Hepatocyte (in vitro differentiated cells): ENCODE measurements at places on chromosomes 13 and 19.

GRCh38 chr19:58394821-58395219 lies 636 bp upstream of the RNF225 start:
- no peak for DNase-seq

- peak; percentile 72 for DNase-seq
Measured at GRCh38 chr19:14118165-14119051, 846 bp upstream of the PRKACA start.

DNA sequence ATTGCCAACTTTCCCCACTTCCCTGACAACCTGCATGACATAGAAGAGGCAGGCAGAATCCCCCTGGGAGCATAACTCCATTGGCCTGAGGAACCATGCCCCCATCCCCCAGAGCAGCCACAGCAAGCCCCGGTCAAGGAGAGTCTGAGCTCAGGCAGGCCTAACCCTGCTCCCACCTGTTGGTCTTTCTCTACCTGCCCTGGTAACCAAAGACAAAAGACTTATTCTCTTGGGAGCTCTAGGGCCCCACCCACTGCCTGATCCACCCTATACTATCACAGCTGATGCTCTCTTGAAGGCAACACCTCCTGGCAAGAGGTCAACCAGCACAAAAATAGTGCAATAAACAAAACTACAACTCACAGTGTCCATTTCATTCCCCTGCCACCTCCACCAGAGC lies 59.3 kb downstream of the TNFSF13B start:
- DNase-seq: no peak

DNA sequence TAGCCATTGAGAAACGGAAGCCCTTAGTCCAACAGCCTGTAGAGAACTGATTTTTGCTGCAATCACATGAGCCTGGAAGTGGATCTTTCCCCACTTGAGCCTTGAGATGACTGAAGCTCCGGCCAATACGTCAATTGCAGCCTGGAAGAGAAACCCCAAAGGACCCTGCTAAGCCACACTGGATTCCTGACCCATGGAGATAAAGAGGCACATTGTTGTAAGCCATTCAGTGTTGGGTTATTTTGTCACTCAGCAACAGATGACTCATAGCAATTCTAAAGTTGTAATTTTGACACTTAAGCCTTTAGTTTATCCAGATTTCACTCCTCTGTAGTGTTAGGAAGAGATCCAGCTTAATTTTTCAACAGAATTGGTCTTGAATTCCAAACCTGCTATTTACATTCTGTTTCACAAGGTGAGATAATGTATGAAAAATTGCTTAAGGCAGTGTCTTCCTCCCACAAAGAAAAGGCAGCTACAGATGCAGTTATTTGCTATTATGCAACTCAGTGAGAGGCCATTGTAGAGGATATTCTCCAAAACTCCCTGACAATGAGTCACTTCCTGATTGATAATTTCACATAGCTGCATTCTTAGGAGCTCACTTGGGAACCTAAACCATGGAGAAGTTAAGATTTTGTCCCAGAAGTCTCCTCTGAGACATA lies 59.4 kb upstream of the TSHZ3 start:
- DNase-seq: peak; percentile 38

DNA sequence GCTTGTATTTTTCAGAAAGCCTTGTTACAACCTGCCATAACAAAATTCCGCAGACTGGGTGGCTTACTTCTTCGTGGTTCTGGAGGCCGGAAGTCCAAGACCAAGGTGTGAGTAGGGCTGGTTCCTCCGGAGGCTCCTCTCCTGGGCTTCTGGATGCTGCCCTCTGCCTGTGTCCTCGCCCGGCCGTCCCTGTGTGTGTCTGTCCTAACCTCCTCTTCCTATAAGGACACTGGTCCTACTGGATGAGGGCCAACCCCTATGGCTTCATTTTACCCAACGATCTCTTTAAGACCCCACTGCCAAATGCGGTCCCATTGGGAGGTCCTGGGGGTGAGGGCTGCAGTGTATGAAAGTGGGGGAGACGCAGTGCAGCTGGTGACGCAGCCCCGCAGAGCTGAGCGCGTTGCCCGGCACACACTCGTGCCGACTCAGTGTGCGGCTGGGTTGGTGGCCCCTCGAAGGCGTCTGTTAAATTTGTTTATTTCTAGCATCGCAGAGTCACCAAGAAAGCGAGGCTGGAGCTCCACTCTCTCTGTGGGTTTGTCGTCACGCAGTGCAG lies 116.7 kb downstream of the SOX1 start:
- no peak for DNase-seq

DNA sequence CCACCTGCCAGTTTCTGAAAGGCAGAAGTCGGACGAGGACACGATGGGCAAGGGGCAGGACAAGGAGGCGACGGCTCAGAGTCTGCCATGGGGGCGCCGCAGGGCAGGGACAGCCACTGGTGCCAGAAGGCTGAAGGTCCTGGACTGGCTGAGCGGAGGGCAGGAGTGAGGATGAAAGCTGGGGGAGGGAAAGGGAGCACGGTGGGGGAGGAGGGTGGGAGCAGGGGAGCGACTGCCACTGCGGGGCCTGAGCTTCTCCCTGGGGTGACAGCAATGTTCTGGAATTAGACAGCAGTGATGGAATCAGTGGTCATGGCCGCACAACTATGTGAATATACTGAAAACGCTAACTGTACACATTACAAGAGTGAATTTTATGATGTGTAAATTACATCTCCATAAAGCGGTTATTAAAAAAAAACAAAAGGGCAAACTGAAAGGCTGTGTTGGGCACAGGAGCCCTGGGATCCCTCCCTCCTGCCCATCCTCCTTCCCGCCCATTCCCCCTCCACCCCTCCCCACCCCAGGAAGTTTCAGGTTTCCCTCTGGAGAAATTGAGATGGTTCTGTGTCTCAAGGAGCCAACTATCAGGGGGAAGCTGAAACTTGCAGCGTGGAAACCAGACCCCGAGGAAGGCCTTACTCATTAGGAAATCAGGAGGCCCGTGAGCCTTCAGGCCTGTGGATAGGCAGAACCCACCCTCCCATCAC lies 15.9 kb downstream of the MLLT1 start:
- DNase-seq: no peak

DNA sequence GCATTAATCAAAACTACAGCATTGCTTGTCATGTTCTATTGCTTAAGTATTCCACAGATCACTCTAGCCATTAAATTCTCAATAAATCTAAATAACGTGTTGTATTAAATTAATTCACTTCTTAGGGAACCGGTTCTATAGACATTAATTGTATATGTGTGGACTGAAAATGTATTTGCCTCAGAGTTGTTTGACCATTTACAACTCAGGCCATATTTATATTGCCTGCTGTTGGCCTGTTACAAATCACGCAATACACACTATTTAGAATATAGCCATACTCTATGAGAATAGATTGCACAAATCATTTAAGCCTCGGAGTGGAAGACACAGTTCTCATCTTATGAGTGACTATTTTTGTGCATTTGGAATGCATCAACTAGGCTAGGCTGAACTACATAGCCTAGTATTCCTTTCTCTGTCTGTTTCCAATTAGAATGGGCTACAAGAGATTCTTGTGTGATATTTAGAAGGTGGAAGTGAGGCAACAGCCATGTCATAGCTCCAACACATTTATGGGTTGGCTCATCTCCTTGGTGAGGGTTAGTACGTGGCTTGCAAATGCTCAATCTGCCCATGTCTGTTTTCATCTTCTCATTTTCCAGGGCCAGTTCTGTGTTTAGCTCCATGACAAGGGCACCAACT lies 1116.1 kb downstream of the PCDH9 start:
- no peak for DNase-seq

DNA sequence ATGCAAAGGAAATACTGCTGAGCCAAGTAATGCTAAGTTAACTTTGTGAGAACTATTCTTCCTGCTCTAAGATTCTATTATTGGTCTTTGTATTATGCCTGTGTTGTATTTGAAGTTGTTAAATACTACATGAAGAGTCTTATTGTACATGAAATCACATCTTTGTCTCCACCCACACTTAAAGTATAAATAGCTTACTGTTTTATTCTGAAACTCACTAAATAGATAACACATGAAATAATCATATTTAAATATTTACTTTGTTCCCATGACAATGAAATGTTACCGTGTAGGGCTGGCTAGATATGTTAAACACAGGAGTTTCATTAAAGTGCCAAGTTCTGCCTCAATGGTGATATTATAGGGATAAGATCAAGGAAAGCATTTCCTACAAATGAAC lies 562.1 kb upstream of the ATXN8OS start:
- DNase-seq: no peak

- DNase-seq: no peak
Measured at GRCh38 chr13:48949566-48950500, 25.9 kb upstream of the FNDC3A start.

- no peak for DNase-seq
Measured at GRCh38 chr19:54694648-54695047, 29.6 kb upstream of the KIR3DL3 start.

DNA sequence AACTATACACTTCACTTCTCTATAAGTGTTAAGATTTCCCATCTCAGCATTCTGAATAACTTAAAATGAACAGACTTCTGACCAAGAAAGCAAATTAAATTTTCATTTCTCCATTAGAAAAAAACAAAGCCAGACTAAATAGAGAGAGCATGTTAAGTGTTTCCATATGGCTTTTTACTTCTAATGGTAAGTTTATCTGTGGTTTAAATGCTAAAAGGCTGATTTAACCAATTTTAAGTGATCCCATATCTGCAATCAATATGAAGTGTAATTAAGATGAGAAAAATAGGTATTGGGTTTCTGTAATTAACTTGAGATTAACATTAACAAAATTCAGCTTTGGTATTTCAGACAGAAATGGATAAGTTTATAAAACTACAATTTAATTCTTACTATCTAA lies 107.8 kb downstream of the ELF1 start:
- no peak for DNase-seq

- peak; percentile 75 for DNase-seq
Measured at GRCh38 chr19:29873024-29873800, 61.4 kb downstream of the CCNE1 start.

DNA sequence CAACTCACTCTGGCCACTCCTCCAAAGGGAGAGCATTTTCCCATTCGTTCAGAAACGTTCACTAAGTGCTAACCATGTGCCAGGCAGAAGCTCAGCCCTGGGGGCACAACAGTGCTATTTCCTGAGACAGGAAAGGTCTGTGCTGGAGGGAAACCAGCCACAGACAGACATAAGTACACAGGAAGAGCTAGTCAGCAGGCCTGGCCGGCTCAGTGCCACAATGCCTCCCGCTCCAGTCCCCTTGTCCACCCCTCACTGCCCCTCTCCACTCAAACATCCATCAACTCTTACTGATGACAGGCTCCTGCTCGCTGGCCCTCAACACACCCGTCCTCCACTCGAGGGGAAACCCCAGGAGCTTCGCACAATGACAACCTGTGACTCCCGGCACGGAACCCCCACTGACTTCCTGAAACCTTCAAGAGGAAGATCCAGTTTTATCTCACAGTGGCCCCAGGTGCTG lies 11.3 kb upstream of the PLA2G4C start:
- no peak for DNase-seq

DNA sequence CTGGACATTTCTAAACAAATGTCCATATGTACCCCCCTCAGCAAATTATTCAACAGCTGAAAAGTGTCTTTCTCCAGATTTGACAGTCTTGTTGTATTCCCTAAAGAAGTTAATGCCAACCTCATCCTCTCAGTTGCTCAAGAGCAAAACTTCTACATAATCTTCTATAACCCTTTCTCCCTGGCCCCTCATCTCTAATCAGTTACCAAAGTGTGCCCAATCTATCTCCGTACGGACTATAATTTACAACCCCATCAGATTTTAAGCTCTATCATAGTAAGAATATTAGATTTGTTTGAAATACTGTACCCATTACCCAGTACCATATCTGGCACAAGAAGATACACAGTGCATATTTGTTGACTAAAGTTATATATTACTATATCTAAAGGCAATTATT lies 101.5 kb downstream of the FGF14 start:
- no peak for DNase-seq

DNA sequence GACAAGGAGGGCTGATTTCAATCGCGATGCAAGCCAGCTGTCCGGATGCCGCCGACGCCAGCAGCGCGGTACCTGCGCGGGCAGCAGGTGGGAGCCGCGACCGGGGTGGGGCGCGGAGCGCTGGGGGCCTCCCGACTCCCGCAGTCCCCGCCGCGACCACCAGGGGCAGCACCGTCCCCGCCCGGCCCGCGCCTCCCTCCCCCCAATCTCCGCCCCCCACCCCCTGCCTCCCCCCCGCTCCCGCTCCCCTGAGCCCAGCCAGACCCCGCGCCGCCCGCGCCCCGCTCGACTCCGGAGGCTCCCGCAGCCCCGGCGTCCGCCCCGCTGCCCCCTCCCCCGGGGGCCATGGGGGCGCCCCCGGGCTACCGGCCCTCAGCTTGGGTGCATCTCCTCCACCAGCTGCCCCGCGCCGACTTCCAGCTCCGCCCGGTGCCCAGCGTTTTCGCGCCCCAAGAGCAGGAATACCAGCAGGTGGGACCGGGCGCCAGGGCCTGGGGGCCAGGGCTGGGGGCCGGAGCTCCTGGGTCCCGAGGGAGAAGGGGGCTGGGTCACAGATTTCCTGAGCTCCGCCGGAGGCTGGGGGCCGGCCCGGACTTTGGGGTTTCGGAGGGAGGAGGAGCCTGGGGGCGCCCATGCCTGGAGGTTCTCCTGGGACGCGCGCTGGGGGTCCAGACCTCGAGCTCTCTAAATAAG lies at the start of gene TTYH1:
Gene TTYH1 (plus strand): TSS at position 257 of the 693 bp plus-strand sequence. CDS start 89 bp downstream, at position 346.
- no peak for DNase-seq

GRCh38 chr13:91357613-91358386 lies 10.3 kb downstream of the MIR17HG start:
- DNase-seq: no peak

DNA sequence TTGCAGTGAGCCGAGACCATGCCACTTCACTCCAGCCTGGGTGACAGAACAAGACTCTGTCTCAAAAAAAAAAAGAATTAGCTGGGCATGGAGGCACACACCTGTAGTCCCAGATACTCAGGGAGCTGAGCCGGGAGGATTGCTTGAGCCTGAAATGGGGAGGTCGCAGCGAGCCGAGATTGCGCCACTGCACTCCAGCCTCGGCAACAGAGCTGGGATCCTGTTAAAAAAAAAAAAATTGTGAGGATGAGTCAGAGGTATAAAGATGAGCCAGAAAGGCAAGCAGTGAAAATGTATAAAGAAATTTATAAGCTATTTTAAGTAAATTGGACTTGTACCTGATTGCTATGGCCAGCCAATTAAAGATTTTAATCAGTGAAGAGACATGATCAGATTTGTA lies 21.1 kb downstream of the KBTBD6 start:
- DNase-seq: no peak

DNA sequence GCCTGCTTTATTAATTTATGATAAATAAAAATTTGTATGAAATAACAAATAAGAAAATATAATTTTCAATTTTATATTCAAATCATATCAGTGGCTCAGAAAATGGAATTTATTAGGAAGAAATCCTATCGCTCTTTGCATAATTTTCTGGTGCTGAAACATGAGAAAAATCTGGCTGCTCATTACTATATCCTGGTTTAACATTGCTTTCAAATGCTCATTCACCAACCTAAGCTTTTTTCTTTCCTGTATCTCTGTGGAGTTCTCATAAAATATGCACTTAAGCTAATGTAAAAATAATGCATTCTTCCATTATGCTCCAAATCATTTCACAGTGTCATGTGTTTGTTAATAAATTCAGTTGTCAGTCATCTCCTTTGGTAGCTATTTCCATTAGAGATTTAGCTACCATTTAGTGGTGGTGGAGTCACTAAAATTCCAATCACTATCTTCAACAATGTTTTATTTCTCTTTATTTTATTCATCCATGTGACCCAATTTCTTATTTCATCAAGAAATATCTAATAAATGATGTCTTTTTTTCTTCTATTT lies 498.0 kb downstream of the DCT start:
- no peak for DNase-seq
